Stimulated activated CD8-positive, alpha-beta memory T cell treated with anti-CD3 and anti-CD28 coated beads, Interleukin-7, amount 100 ng/mL, for 1 hour (primary cell): ENCODE measurements at places on chromosomes 1 and 21.

DNA sequence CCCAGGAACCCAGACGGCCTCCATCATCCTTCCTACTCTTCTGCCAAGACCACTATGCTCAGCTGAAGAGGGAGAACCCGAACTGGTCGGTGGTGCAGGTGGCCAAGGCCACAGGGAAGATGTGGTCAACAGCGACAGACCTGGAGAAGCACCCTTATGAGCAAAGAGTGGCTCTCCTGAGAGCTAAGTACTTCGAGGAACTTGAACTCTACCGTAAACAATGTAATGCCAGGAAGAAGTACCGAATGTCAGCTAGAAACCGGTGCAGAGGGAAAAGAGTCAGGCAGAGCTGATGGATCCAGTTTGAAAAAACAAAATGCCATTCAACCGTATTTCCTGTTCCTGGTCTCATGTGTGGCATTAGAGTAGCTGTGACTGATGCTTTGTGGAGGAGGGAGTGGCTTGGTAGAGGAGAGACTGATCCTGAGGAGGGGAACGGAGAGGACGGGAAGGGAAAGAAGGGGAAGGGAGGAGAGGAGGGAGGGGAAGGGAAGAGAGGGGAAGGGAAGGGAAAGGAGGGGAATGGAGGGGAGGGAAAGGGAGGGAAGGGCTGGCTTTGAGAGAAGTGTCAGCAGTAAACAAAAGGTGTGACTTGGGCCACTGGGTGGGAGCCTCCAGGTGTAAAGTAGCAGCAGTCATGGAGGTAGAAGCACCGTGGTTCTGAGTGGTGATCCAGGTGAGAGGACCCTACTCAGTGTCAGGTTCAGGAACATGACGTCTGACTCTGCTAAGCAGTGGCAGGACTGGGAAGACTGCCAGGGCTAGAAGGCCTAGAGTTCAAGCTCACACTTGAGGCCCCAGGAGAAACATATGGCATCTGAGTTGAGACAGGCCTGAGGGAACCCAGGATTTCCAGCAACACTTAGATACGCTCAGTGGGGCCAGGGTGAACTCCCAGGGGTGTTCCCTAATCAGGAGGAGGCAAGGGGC, 846 bp downstream of the HMGB4 start:
- no peak for DNase-seq

DNA sequence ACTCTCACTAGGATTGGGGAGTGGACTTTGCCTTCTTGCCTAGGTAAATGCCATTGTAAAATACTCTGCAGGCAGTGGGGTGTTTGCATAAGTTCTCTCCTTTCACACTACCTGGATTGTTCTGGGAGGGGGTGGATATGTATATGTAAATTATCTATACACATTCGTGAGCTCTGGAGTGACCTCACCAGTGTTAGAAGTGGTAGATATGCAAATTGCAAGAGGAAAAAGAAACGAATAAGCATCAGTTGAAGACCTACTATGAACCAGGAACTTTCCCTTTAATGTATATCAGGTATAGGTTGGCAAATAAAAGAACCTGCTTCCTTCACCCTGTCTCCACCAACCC, 1.5 kb upstream of the ARHGEF11 start:
- DNase-seq = no peak

- no peak for DNase-seq
Observed at GRCh38 chr1:119935373-119935772, 39.1 kb upstream of the ADAM30 start.

GRCh38 chr1:226912587-226913176, 27.4 kb upstream of the COQ8A start:
- DNase-seq = no peak

DNA sequence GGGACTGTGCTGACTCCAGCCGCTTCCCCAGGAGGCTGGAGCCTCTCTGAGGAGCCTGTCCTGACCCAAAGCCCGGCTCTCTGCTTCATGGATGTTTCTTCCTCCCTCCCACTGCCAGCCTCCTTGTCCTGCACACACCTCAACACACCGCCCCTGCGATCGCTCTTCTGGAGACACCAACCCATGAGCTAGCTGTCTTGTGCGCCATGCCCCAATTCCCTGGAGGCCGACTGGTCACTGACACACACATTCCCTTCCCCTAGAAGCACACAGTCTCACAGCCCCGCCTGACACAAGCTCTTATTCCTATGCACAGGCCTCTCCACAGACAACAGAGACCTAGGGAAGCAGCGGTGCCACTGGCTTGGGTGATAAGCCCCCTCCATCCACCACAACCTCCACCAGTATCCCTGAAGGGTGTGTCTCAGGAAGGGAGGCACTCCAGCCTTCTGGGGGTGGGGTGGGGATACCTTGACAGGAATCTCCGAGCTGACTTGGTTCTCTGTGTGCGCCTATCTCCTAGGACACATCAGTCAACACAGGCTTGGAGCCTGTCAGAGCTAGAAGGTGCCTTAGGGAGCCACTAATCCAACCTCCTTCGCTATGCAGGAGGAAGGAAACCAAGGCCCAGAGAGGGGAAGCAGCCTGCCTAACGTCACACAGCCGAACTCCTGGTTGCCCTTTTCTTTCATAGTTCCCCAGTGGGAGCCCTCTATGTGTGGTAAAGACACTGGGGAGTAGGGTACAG, 31.1 kb downstream of the AHDC1 start:
- no peak for DNase-seq

DNA sequence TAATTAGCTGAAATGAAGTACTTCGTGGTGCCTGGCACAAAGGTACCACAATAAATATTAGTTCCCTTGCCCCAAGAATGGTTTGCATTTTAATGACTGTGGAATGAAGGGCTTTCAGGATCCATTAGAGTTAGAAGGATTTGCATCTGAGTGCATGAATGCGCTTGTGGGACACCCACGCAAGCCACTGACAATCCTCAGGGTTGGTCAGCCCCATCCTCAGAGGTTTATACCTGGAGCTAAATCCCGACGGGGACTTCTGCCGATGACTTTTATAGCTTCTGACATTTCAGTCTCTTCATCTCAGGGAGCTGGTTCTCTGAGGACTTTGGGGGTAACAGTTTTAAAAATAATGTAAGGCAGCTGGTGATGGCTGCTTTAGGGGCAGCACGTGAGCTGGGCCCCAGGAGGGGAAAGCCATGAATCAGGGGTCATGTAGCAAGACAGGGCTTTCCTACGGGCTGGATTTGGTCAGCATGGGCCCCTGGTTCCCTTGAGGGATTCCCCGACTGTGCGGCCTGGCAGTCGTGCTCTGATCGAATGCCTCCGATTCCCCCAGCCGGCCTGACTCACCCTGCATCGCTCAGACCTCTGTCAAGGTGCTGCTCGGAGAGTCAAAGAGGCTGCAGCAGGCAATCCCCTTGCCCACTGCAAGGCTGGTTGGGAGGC, 20.8 kb upstream of the IL10 start:
- no peak for DNase-seq

DNA sequence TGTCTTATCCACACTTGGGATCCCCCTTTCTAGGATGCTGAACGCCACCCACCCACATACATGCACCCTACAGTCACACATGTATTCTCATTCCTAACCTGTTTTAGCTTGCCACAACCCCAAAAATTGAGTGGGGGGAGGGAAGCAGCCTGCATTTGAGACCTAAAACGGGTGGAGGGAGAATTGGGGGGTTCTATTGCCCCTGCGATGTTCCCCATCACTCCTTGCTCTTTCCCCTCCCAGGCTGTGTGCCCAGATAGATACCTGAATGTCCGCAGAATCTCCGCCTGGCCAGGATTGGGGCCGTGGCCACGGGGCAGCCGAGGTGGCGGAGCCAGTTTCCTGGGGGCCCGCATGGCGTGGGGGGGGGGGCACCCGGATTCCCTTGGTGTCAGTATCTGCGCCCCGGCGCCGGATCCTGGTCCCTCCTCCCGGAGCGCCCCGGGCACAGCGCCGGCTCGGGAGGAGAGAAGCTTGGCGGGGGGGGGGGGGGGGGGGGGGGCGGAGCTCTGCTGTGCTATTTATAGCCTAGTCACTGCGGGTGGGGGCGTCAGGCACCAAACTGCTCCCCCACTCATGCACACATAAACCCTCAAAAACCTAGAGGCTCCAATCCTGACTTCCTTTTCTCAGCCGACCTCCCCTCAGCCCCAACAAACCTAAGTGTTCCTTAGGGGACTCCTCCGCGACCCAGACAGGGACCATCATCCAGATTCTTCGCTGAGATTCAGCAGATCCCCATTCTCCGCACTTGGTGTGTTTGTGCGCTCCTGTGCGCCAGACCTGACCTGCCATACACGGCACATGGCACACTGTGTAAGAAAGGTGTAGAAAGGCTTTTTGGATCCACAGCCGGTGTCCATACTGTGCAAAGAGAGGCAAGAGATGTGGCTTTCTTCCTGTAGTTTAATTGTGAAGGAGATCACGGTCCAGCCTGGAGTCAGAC, 1.9 kb downstream of the ANKRD34A start:
- DNase-seq = no peak

DNA sequence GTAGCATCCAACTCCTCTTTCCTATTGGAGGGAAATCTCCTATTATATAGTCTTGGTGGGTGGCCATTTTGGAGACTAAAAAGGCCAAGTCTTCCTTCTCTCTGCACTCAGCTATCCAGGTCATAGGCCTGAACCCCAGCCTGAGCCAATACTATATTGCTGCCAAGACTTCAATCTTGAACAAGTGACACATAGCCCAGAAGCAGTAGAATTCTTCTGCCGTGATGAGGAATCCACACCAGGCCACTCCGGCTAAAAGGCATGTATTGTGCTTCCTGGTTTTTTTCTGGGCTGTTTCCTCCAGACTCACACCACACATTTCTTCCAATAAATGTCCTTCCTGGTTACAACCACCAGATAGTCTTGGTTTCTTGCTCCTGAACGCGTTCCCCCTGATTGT, 43.0 kb downstream of the ATF3 start:
- no peak for DNase-seq

GRCh38 chr21:26846036-26846931, 1.1 kb upstream of the ADAMTS1 start:
- DNase-seq = no peak

DNA sequence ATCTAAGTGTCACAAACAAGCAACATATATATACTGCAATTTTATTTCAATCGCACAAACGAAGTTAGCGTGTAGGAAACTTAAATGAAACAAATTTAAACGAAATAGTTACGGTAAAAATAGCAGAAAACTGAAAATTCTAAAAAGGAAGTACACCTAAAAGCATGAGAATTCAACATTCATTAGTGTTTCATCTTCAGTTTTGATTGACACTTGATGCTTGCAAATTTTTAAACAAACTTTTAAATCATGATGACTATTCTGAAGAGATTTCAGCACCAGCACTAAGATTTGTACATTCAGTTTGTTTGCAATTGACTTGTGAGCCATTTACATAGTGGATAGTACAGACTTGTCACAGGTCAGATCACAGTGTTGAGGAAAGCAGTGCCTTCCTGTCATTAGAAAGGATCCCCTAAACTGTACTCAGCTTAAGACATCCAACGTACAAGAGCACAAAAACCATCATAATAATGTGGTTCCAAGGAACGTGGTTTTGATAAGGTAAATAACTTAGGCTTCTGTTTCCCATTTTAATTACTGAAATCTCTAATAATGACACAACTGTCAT, 67.0 kb upstream of the LBR start:
- no peak for DNase-seq

GRCh38 chr1:12709696-12710095, 6.2 kb upstream of the AADACL3 start:
- no peak for DNase-seq

GRCh38 chr1:19775317-19775716, 24.4 kb downstream of the TMCO4 start:
- no peak for DNase-seq

DNA sequence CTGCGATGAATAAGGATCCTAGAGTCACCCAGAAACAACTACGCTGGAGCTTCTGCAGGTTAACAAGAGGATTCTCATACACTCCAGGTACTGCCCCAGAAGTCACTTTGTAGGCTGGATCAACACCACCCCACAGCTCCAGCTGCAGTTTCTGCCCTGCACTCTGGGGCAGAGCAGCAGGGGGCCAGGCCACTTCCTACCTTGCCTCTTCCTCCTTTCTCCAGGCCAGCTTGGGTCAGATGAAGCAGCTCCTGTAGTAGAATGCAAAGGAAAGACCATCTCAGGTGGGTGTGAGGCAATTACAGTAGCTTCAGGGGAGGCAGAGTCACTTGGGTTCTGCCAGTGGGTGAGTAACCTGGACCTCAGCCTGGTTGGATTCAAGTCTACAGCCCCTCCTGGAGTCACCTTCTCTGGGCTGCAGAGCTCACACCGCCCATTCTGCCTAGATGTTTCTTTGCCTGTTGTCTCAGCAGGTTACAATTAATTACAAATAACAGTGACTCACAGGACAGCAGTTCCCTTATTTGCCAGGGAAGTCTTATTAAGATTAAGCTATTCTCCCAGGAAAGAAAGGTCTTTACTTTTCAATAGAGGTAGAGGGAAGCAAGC, 24.4 kb upstream of the BCAR3 start:
- no peak for DNase-seq

- no peak for DNase-seq
Observed at GRCh38 chr1:204915861-204916495, 45.3 kb downstream of the NFASC start.

GRCh38 chr1:220707160-220707559, 17.0 kb downstream of the C1orf115 start:
- DNase-seq = no peak

DNA sequence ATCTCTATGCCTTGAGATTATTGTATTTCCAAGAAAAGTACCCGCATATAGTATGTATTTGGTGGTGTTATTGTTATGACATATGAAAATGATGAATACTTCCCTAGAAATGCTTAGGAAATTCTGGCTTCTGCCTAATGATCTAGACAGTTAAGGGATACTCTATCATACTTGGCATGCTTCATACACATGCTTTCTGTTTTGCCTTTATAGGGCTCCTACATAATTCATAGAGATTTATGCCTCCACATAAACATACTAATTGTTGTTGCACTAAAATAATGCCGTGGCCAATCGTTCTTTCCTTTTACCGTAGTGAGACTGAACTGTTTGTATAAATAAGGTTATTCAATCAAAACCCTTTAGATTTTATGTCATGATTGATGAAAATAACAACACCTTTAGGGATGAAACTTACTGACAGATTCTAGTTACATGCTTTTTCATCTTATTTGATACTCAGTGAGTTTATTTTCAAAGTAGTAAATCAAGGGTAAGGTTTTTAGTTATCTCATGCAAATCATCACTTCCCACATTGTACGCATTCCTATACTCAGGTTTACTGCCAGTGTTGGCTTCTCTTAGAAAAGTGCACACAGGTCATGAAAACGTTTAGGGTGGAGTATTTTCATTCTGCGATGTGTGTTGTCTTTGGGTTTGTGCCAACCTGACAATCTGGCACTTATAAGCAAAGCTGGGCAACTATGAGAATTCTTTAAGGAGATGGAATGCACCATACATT, 40.5 kb upstream of the SCYL3 start:
- DNase-seq = no peak
